ENCODE measurements at places on chromosomes 7 and 10.

GRCh38 chr10:100827819-100828737 is 82.7 kb downstream of the PAX2 start:
- DNase-seq: no peak

GRCh38 chr7:92621026-92621540 is 30.9 kb upstream of the FAM133B start:
- peak; percentile 45 for DNase-seq

GRCh38 chr10:63633677-63634487 is 112.7 kb downstream of the REEP3 start:
- DNase-seq: no peak

GRCh38 chr10:31062856-31063255 is 31.2 kb upstream of the ZNF438 start:
- DNase-seq: no peak

GRCh38 chr7:139991269-139991666 is 71.5 kb downstream of the PARP12 start:
- DNase-seq: no peak

- no peak for DNase-seq
Measured at GRCh38 chr7:2774935-2775334, 69.2 kb downstream of the GNA12 start.

DNA sequence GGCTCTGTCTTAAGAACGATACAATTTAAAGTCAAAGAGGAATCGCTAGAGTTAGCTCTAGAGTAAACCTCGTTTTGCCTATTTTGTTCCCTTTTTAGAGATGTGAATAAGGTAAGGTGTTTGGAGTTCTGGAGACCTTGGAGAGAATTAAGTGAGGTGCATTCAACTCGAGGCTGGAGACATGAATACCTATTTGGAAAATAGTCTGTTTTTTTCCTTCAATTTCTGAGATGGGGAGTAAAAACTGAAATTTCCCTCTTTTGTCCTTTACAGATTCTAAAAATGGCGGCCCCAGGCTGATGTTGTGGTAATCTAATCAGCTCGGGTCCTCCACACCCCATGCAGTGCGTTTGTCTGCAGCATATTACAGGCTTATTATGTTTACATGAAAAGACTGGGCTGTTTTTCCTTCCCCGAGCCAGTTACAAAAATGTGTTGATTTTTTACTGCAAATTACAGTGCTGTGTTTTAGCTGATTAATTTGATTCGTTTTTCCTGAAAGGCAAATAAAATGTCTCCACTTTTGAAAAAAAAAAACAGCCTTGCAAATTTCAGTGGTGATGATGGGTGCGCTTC is 1.5 kb downstream of the KMT2E start:
- DNase-seq: no peak

DNA sequence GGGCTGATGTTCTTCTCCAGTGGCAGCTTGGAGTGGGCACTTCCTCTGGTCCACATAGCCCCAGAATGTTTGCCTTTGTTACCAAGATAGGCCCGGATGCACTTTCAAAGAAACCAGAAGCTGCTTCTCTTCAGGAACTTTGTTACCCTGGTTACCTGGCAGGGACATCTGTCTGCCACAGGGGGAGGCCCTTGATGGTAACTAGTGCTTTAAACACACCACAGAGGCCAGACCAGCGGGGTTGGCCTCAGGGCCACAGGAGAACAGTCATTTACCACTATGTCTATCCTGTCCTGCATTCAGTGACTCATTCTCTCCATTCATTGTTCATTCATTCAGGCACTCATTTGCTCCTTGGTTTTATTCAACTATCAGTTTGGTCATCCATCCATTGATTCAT is 11.9 kb upstream of the PLEKHA1 start:
- no peak for DNase-seq

- no peak for DNase-seq
Measured at GRCh38 chr10:100874702-100875483, 37.9 kb upstream of the SLF2 start.

DNA sequence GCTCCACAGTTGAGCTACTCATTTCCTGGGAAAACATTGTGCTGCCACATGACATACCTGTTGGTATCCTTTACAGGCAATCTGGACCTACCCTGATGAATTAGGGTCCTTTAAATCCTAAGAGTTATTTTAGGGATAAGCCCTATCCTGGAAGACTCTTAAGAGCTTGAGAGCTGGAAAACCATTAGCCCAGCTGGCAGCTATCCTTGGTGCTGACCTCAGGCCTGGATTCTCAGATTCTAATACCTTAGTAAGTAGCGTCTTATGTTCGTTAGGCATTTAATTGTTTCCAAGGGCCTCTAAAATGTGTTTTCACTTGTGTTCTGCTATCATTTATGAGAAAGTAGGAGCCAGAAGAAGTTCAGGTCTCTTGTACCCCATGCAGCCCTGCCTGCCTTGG is 93.0 kb upstream of the SORCS3 start:
- no peak for DNase-seq

DNA sequence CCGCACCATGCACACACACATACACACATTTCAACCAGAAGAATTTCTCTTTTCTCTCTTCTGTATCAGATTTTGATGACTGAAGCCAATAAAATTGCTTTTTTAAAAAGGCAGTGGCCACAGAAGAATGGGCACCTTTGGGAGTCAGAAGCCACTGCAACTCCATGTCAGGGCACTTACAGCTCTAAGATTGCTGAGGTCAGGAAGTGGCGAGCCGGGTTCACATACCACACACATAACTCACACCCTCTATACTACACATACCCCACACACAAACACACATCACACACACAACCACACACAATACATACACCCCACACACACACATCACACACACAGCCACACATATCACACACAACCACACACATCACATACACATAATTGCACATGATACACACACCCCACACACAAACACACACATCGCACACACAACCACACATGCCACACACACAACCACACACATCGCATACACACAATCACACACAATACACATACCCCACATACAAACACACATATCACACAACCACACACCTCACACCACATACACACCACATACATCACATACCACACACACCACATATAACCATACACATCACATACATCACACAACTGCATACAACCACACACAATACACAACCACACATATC is 31.2 kb downstream of the GPRIN2 start:
- no peak for DNase-seq

- no peak for DNase-seq
Measured at GRCh38 chr10:97090035-97090434, 95.7 kb downstream of the SLIT1 start.

DNA sequence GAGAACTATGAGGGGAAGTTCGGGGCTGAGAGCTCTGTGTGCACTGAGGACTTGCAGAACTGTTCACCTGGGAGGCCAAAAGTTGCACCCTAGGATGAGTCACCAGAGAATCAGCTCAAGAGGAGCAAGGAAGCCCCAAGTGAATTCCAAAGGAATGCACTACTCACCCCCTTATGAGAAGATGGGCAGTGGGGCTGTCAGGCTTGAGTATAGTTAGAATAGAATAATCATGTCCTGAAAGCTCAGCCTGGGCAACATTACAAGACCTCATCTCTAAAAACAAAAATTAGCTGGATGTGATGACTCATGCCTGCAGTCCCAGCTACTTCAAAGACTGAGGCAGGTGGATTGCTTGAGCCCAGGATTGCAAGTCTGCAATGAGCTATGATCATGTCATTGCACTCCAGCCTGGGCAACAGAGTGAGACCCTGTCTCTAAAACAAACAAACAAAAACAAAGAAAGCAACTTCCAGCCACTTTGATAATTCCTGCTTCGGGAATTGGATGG is 30.0 kb downstream of the MAP3K8 start:
- no peak for DNase-seq

DNA sequence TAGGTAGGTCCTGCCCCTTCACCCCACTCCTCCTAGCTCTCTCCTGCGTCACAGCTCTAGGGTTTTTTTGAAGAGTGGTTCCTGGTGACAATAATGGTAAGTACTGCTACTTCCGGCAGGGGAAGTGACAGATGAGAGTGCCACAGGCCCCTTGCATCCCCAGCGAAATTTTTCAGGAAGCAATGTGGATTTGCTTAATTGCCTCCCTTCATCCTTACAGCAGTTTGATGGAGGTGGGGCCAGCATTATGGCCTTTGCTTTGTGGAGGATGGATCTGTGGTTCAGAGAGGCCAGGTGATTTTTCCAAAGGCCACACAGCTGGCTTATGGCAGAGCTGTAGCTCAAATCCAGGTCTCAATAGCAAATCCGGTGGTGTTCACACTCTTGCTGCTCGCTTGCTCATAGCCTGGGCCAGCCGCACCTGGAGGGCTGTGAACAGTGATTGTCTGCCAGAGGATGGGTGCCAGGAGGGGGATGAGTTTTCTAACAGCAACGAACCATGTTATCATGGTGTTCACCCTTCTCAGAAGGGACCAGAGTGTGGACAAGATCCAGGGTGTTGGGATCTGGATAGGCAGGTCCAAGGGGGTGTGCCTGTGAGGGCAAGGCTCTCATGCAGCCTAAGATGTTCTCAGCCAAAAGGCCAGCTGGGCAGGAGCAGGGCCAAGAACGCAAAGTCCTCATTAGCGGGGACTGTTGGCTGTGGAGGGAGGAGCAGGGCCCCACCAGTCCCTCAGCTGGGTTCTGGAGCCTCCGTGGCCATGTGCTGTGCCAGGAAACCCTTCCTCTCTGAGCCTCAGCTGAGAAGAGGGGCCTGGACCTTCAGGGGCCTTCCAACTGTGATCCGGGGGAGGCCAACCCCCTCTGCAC is 89.0 kb downstream of the EMX2 start:
- DNase-seq: no peak

DNA sequence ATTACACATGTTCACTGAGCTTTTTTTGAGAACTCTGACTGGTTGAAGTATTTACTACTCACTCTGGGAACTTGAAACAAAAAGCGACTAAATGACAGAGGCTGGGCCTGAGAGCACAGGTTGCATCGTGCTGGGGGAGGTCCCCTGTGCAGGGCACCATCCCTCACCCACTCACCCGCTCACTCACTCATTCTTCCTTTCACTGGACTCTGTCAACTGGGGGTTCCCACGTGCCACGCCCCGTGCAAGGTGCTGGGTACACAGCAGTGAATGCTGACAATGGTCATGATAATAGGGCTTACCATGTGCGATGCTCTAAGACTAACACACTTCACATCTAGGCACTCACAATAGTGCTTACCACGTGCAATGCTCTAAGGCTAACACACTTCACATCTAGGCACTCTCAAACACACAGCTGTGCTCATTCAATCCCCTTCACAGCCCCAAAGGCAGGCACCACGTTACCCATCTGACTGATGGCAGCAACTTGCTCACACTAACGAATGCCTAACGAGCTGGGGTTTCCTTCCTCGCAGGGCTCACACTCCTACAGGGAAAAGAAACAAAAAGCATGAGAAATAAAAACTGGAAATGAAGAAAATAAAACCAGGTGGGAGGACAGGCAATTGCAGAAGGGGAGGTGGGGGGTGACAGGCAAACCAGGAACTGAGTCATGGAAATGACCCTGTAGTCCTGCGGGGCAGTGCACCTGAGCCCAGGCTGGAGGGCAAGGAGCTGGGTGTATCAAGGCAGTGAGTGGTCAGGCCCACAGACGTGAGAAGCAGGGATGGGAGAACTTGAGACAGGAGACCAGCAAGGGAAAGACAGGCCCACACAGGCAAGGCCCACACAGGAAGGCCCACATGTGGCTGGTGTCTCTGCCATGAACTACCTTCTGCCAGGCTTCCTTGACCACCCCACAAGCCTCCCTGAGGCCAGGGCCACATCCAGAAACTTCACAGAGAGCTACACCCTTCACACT is 147.0 kb upstream of the FAM20C start:
- DNase-seq: no peak

GRCh38 chr10:3330663-3331062 is 158.1 kb upstream of the PITRM1 start:
- DNase-seq: no peak

DNA sequence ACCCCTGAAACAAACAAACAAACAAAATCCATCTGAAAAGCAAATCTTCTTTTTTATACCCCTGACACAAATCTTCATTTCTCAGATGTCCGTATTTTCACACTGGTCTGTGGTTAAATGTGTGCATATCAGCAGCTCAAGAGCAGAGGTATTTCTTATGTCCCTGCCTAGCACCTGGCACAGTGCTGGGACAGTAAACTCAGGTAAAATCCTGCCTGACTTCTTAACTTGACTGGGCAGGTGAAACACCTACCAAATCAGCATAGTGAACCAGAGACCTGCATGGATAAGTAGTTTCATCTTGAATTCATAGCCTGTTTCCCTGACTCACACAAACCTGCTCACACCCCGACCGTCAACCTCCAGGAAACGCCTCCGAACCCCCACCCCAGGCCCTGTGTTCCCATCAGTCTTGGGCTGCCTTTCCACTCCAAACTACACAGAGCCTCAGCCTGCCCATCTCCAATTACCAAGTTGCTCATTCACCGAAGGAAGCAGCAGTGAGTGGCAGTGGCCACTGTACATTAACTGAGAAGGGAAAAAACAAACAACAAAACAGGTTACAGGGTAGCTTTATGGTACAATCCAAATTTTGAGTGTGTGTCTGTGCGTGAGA is 109.9 kb downstream of the HECTD2 start:
- no peak for DNase-seq

- no peak for DNase-seq
Measured at GRCh38 chr10:73339436-73339835, 19.2 kb downstream of the CFAP70 start.

DNA sequence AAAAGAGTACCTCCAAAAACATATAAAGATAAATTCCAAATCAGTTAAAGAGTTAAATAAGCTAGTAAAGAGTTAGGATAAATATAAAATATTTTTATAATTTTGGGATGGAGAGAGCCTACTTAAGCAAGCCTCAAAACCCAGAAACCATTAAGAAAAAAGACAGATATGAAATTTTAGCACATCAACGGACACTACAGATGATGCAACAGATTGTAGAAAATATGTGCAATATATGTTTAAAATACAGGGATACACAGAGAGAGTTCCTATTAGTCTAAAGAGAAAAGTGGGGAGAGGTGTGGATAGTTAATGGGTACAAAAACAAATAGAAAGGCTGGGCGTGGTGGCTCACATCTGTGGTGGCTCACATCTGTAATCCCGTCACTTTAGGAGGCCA is 23.6 kb upstream of the USP54 start:
- DNase-seq: no peak

- no peak for DNase-seq
Measured at GRCh38 chr10:51894771-51895578, 195.6 kb upstream of the CSTF2T start.

- no peak for DNase-seq
Measured at GRCh38 chr7:112596260-112596659, 115.5 kb downstream of the LSMEM1 start.

GRCh38 chr7:150963707-150964559 is 14.2 kb downstream of the KCNH2 start:
- no peak for DNase-seq

DNA sequence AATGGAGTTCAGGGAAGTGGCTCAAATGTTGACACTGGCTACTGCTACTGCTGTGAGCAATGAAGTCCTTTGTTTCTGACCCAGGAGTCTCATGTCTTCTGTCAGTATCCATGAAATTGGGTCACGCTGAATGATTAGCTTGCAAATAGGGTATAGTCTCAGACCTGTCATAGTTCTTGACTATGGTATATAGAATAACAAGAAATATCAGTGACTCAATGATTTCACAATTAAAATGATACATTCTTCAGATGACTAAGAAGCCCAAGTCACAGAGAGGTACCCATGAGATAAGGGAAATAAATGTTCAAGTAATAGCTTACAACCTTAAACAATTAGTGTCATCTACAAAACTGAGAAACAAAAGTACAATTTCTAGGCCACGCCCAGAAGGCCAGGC is 89.3 kb downstream of the LYZL2 start:
- no peak for DNase-seq

- no peak for DNase-seq
Measured at GRCh38 chr10:23198940-23199767, 7.0 kb downstream of the PTF1A start.

GRCh38 chr7:137980308-137980707 is 21.6 kb downstream of the CREB3L2 start:
- DNase-seq: no peak

Data from NCI-H524 treated with DMSO at 0.1 percent for 48 hours (cell line).